ENCODE measurements at places on chromosomes 7 and 10. TPM values are rescaled to one million over a fixed set of nuclear protein-coding genes. Genes with fewer than 3 reads are reported as not detected.

FAM25C gene
- not detected for total RNA-seq

FAM180A gene
- total RNA-seq = not detected

INSYN2A gene
- not detected for total RNA-seq

ABCC2 gene
- 1.3 TPM for total RNA-seq

SPDYE2 gene
- total RNA-seq = not detected

ZP3 gene
- 7.4 TPM for total RNA-seq

FAM171A1 gene
- total RNA-seq = 1.7 TPM

GRM3 gene
- total RNA-seq = not detected

EN2 gene
- not detected for total RNA-seq

PDGFA gene
- total RNA-seq = 12.2 TPM

NPSR1 gene
- not detected for total RNA-seq

CASP2 gene
- 110 TPM for total RNA-seq

LRIT2 gene
- not detected for total RNA-seq

SVOPL gene
- total RNA-seq = not detected

PRF1 gene
- 76.5 TPM for total RNA-seq

FANK1 gene
- 0.38 TPM for total RNA-seq

RNLS gene
- total RNA-seq = 2.4 TPM

PTF1A gene
- total RNA-seq = not detected

FASTK gene
- 92.3 TPM for total RNA-seq

LSM8 gene
- 49.4 TPM for total RNA-seq

AOAH gene
- total RNA-seq = 17.8 TPM

EPHB4 gene
- 2.7 TPM for total RNA-seq

Data from activated CD4-positive, alpha-beta T cell treated with anti-CD3 and anti-CD28 coated beads, Interleukin-2, amount 10 ng/mL, durations not matched to agents 24 days and 14 days (primary cell).